ENCODE measurements at places on chromosomes 1 and 21.

DNA sequence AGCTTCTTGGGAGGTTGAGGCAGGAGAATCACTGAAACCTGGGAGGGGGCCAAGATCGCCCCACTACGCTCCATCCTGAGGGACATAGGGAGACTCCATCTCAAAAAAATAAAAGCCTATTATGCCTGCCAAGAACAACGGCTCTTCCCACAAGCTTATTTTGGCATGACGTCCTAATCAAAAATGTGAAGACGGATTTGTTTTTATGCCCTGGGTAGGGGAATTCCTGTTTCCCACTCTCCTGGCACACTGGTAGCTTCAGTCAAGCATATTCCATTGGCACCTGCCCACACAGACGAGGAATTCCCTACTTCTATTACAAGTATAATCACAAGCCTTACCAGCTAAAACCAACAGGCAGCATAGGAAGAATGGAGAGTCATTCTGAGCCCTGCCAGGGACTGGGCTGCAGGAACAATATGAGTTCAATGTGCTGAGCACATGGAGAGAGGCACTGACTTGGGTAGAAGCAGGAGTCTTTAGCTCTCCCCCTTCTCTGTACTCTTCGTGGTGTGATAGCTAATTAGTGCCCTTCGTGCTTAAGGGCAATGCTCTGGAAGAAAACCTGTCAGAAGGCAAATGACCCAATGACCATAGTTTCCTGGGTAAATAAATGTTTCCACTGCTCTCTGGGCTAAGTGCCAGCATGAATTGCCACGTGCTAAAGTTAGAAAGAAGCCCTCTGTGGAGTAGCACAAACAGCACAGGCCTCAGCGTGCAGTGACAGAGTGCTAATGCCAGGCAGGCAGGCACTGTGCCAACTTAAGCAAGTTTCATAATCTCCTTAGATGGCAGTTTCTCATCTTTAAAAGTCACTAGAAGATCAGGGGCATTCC is 16.8 kb downstream of the TNFSF4 start:
- DNase-seq, result peak; percentile 32

DNA sequence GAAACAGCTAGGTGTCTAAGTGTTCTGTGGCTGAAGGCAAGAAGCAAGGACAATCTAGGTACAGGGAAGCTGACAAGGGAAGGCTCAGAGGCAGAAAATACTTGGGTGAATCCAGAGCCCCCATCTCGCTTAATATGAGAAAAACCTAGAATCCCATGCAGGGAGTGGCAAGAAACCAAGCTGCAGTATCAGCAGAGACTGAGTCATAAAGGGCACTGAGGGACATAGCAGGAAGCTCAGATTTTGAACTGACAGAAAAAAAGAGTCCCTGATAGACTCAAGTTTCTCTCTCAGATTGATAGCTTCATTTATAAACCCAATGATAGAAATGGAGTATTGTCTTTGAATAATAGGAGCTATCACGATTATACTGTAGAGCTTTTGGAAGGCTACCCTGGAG is 77.3 kb upstream of the KCNJ15 start:
- DNase-seq, result no peak

GRCh38 chr1:21956720-21957552 is 19.8 kb upstream of the HSPG2 start:
- no peak for DNase-seq

DNA sequence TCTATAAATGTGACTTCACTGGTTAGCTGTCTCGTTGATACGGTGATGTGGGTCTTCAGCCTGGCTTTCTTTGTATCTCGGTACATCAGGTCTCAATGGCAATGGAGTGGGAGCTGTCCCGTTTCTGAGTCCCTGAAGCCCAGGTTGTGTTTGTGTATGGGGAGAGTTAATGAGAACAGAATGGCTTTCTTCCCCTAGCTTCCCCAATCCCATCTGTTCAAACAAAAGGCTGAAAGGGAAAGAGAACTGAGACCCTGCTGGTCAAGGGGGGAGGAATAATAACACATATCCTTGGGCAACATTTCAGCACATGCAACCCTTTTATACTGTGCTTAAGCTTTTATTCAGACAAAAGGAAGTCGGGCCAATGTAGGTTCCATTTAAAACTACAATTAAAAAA is 28.4 kb upstream of the CASQ2 start:
- DNase-seq, result no peak

DNA sequence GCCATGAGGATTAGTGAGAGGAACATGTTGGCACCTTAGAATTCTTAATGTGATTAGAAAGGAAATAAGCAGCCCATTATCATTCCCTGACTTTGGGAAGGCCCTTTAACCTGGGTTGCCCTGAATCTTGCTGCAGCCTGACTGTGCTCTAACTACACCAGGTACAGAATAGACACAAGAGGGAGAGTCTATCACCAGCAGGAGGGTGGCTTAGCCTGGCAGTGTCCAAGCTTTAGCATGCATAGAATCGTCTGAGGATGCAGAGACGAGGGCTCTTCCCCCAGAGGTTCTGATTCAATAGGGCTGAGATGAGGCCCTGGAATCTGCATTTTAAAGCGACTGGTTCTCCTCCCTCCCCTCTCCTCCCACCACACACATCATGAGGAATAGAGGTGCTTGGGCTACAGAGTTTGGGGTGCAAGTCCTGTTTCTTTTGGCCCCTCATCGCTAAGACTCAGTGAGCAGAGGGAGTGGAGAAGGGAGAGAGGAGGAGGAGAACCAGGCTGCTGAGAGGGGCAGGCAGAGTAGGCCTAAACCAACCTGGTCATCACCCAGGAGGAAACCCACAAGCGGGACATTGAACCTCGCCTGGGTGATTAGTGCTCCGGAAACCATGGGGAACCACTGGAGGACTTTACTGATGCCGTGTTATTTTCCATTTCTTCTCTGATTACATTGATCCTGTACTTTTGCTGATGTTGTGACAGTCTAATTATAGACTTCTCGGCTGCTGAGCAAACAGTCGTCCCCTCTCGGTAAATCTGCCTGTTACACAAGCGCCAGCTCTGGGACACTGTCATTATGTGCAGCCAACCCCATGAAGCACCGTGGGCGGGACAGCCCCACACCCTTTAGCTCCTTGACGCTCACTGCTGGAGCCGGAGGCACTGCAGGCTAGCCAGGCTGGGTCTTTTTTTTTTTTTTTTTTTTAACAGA is 6.3 kb upstream of the TENT5C start:
- no peak for DNase-seq
